Stimulated activated CD4-positive, alpha-beta T cell treated with anti-CD3 and anti-CD28 coated beads, Interleukin-12 subunit alpha, Interleukin-12 subunit beta, amount 100 ng/mL, for 4 hours (primary cell): ENCODE measurements at places on chromosomes 12 and 14.

DNA sequence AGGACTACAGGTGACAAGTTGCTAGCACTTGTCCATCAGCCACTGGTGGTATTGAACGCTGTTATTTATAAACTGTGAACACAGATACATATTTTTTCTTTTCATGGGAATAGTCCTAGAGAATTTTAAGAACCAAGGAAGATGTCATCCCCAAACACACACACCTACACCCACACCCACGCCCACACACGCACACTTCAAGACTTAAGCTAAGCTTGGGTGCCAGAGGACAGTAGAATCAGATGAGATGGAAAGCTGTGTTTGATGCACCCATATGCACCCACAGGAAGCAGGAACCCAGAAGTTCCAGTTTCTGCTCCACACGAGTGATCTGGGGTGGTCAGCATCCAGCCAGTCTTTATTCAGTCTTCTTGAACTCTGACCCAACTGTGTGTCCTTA, 348.3 kb downstream of the KCNH5 start:
- DNase-seq: no peak

- DNase-seq: no peak
Observed at GRCh38 chr14:48735607-48736006, 850.6 kb downstream of the RPS29 start.

DNA sequence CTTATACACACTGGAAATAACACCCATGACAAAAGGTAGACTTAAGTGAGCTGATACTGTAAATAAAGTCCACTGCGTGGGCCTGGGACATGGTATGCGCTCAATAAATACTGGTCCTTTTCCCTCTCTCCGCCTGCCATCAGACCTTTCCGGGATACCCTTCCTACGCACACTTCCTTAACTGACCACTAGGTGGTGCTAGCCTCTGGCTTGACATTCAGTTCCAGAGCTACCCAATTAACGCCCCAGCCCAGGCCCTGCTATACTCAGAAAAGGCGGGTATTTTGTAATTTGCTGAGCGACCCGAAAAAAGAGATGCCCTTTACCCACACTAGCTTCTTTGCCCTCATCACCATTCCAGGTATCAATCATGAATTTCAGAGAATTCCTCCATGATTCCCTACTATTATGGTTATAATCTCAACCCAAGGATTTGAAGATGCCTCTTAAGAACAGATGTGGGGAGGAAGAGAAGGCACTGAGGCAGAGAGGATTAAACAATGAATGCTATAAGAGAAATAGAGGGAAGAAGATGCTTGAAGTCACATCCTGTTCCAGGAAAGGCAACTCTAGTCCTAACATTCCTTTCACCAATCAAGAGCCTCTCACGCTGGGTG, 3.9 kb upstream of the LRP1 start:
- DNase-seq: peak; percentile 63

GRCh38 chr12:2647186-2647585, 147.6 kb upstream of the FKBP4 start:
- no peak for DNase-seq

DNA sequence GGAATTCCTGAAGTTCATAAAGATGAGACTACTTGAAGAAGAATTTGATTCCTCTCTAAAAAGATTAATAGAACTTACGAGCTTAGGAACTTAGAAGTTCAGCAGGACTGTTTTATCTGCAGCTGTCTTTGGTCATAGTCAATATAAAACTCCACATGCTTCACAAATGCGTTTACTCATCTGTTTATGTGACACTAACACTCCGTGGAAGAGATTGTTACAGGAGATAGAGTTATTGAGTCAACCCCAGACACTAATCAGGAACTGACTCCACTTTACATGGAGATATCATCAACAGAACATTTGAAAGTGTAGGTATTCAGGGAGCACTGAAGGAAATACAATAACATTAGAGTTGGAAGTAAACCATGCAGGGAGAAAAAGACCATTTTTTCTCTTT, 92.8 kb downstream of the LRFN5 start:
- no peak for DNase-seq

- no peak for DNase-seq
Observed at GRCh38 chr12:4984344-4984743, 59.3 kb upstream of the KCNA5 start.

GRCh38 chr12:131007031-131007739, 53.5 kb downstream of the ADGRD1 start:
- no peak for DNase-seq

DNA sequence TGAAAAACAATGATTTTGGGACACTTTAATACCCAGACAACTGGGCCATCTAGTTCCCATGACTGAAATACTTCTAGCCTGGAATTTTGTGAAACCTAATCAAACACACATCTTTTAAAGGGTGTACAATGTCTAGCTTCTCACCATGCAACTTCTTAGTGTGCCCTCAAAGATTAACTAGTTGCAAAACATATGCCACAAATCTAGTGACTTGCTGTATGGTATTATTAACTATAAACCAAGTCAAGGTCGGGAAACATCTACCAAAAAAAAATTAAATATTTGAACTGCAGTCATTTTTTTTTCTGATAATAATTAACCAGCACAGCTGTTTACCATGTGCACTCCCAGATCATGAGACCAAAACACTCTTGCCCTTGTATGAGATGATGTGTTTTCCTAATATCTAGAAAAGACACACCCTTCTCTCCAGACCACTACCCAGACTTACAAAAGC, 171.8 kb upstream of the FOXN3 start:
- no peak for DNase-seq

DNA sequence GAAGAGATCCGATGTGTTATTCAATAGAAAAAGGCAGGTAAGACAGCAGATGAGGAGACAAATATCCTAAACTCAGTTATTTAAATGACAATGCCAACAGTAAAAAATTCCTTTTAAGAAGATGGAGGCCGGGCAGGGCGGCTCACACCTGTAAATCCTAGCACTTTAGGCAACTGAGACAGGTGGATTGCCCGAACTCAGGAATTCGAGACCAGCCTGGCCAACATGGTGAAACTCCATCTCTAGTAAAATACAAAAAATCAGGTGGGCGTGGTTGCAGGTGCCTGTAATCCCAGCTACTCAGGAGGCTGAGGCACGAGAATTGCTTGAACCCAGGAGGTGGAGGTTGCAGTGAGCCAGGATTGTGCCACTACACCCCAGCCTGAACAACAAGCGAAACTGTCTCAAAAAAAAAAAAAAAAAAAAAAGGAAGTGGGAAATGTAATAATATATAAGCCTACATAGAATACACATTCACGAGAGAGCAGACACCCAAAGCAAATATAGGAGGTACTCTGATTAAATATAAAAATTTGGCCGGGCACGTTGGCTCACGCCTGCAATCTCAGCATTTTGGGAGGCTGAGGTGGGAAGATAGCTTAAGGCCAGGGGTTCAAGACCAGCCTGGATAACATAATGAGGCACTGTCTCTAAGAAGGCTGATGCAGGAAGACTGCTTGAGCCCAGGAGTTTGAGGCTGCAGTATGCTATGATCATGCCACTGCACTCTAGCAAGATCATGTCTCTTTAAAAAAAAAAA, 19.0 kb downstream of the CORO1C start:
- no peak for DNase-seq

- DNase-seq: no peak
Observed at GRCh38 chr14:39617537-39617936, 185.3 kb upstream of the FBXO33 start.

DNA sequence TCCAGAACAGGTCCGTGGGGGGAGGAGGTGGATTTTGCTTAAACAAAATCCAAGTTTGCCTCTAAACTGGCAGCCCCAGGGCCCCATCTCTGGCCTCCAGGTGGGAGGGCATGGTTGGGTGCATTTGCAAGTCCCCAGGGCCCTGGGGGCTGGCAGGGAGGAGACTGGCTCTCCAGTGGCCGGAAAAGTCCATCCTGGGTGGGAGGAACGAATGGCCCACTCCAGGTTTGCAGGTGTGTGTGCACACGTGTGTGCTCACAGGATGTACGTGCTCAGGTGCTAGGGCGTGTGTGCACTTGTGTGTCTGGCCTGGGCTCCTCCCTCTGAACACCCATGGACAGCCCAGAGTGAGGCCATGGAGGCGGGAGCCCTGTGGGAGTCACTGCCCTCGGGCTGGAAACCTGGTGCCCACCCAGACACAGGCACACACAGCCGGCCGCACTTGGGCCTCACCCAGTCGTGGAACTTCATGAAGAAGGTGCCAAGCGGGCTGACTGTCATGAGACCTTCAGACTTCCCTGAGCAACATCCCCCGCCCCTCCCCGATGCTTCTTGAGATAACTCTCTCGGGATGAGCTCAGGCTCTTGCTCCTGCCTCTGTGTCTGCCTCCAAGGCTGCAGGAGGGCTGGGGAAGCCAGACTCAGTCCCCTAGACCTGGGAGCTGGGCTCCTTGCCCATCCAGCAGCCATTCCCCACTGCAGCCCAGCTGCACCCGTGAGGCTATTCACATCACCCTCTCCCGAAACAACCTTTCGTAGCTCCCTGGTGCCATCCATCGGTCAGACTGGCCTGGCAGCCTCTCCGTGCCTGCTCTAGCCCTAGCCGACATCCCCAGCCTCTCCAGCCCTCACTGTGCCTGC, 9.4 kb downstream of the AHNAK2 start:
- no peak for DNase-seq

GRCh38 chr14:90795744-90796143, 20.5 kb downstream of the TTC7B start:
- no peak for DNase-seq

DNA sequence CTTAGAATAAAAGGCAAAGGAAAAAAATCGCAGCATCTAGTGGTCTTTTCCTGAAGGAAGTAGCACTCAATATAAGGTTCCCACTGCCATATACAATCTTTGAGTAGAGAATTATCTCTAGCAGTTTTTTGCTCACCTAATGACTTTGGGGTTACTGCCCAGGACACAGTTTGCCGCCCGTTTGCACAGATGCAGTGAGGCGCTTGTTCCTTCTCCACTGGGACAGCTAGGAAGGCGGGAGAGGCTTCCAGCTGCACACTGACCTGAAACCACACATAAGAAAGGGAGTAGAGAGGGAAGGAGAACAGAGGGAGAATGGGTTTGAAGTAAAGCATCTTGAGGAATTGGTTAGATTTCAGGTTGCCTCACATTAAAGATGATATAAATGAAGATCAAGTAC, 25.5 kb downstream of the A2M start:
- DNase-seq: no peak

DNA sequence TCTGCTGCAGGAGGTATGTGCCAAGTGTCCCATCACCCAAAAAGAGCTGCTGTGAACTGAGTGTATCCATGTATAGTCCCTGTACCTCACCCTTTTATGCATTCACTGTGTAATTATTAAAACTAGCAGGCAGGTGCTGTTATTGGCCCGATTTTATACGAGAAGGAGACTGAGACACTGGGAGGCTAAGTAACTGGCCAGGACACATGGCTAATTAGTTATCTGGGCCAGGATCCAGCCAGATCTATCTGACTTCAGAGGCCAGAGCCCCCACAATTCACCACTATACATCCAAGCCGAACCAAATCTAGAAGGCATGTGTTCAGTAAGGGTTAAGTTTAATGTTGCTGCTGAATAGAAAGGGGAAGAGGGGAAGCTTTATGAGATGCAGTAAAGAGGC, 73.4 kb downstream of the FRMD6 start:
- no peak for DNase-seq

DNA sequence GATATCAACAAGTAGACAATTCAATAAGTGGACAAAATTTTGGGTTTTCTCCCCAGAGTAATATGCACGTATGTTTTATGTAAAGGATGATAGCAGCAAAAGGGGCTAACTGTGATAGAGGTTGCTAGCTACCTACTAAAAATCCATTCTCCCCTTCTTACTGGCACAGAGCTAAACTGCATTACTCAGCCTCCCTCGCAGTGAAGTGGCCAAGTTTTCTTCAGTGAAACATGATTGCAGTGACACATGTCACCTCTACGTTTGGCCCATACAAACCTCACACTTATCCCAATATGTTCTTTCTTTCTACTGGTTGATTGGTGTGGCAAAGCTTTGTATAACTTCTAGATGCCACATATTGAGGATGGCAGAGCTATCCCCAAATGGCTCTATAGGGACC, 34.3 kb downstream of the GPR65 start:
- DNase-seq: no peak

- DNase-seq: no peak
Observed at GRCh38 chr12:123530668-123531067, 2.9 kb downstream of the RILPL1 start.

DNA sequence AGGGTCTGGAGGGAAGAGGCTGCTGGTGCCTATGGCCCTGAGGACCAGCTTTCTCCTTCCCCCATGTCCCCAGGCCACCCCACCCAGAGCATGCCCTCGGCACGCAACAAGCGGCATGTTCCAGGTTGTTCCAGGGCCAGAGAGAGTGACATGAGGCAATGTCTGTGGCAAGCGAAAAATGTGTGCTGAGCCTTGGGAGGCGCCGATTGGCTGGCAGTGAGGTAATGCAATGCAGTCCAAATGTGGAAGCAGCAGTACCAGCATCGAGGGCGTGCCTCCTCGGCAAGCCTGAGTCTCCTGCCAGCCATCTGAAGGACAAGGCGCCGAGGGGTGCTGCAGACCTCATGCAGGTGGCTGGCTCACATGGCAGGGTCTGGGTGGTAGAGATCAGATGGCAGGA, 423.8 kb downstream of the NRXN3 start:
- no peak for DNase-seq
